Fibroblast of skin of left biceps (primary cell): ENCODE measurements at places on chromosomes 11 and 22.

- DNase-seq, result no peak
Measured at GRCh38 chr22:49278340-49278739, 549.3 kb downstream of the BRD1 start.

GRCh38 chr11:86748296-86748695 lies 52.0 kb upstream of the PRSS23 start:
- peak; percentile 86 for DNase-seq

DNA sequence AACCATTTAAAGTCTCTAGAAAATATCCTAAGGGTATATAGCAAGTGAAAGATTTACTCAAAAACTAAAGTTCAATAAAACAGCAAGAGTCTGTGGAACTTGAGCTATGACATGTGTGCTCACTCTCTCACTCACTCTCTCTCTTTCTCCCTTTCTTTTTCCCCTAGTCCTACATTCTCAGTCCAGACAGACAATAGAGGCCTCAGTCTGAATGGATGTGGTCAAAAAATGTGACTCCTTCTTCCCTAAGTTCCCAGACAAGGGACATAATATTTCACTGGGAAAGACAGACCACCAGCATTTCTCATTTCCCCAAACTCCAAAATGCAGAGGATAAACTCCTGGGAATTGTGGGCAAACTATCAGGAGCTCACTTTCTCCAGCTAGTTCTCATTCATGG lies 17.6 kb upstream of the APLNR start:
- no peak for DNase-seq

- DNase-seq, result no peak
Measured at GRCh38 chr11:13114566-13115379, 105.7 kb downstream of the RASSF10 start.

DNA sequence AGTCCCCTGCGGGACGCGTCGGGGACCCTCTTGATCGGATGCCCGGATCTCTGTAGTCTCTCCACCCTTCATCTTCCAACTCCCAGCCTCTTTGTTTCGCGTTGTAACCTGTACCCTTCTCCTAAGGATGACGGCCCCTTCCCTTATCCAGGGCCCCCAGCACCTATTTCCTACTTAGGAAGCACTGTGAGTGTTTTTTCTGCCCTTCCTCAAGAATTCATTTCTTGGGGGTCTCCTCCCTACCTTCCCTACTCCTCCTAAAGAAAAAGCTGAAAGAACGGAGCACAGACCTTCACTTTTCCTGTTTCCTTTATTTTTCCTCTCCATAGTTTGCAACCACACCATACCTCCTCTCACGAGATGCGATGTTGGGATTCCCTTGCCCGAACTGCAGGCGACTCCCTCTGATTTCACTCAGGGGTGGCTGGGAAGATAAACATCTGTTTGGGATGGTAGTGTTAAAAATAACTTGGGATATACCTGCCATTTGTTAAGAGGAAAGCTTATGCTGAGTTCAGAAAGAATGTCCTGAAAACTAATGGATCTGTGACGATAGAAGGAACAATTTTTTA lies 593 bp downstream of the FAM118B start:
- no peak for DNase-seq

- DNase-seq, result no peak
Measured at GRCh38 chr11:8222820-8223512, 40.7 kb downstream of the LMO1 start.

GRCh38 chr11:68930991-68931855 lies 27.5 kb downstream of the IGHMBP2 start:
- DNase-seq, result no peak

- no peak for DNase-seq
Measured at GRCh38 chr22:20203142-20203551, 52.3 kb upstream of the CCDC188 start.

GRCh38 chr22:37229012-37229804 lies 14.9 kb downstream of the RAC2 start:
- DNase-seq, result no peak

DNA sequence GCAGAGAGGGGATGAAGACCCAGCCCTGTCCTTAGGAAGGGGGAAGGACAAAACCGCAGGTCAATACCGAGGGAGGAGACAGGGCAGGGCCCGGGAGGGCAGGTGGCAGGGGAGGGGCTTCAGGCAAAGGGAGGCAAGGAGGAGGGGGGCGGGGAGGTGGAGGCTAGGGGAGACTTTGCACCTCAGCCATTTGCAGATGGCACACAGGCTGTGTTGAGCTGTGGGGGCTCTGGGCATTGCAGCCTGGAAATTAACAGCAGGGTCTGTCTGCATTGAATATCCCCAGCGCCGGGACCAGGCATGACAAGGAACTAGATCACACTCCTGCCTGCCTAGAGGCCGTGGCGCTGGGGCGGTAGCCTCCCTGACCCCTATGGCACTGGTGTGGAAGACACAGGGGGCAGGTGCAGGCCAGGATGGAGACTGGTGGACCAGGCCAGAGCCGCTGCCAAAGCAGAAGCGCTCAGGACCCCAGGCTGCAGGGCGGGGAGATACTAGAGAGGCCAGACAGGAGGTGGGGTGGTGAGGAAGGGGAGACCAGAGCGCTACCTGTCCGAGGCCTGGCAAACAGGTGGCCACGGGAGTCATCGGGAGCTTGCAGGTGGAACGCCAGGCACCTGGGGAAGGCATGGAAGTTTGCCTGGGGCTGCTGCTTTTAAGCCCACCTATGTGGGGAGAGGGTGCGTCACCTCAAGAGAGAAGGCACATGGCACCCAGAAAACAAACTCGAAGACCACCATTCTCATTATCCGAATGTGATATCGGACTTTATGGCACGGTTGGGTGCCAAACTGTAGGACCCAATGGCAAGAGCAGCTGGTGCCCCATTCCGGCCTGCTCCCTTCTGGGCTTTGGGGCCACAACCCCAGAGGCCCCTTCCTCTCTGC lies 11.5 kb downstream of the CBX6 start:
- DNase-seq, result no peak

GRCh38 chr11:120929664-120930154 lies 94.2 kb upstream of the TBCEL start:
- DNase-seq, result no peak

- DNase-seq, result no peak
Measured at GRCh38 chr11:8283465-8284230, 20.0 kb upstream of the LMO1 start.

GRCh38 chr22:23236440-23237184 lies 56.3 kb downstream of the BCR start:
- DNase-seq, result no peak

- DNase-seq, result no peak
Measured at GRCh38 chr22:17064498-17065100, 20.2 kb upstream of the IL17RA start.

- no peak for DNase-seq
Measured at GRCh38 chr11:86524620-86525352, 147.6 kb downstream of the ME3 start.

DNA sequence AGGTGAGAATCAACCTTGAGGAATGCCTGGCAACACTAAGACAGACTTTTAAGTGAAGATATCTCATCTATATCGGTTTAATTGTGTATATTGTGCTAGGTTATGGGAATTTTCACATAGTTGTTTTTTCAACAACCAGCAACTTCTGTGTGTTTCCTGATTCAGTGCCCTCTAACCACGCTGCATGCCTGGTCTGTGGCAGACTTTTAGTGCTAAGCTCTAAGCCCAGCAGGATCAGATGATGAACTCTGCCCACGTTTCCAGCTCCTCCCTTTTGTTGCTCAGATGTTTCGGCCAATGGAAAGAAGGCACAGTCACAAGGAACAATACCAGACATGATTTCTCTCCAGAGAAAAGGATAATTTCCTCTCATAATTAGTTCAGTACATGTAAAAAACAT lies 1.4 kb upstream of the VWA5A start:
- DNase-seq, result no peak

DNA sequence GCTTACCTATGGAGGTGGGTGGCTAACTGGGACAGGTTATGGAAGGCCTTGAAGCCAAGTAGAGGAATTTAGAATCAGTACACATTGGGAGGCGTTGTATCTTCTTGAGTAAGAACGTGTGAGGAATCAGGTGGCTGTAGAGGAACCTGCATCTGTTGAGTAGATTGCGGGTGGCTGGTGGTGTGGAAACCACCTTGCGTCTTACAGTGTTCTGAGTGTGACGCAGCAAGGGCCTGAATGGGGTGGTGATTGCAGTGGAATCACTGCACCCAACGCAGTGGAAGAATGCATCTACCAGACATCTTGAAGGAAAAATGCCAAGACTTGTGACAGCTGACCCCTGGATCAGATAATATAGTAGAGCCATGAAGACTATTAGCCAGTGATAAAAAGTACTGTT lies 110.8 kb upstream of the NNMT start:
- DNase-seq, result no peak
